Activated CD4-positive, alpha-beta memory T cell treated with anti-CD3 and anti-CD28 coated beads, Interleukin-2, amount 10 ng/mL, durations not matched to agents 7 days and 5 days (primary cell): ENCODE measurements at places on chromosomes 3 and 15. TPM values are rescaled to one million over a fixed set of nuclear protein-coding genes. Genes with fewer than 3 reads are reported as not detected.

DNA sequence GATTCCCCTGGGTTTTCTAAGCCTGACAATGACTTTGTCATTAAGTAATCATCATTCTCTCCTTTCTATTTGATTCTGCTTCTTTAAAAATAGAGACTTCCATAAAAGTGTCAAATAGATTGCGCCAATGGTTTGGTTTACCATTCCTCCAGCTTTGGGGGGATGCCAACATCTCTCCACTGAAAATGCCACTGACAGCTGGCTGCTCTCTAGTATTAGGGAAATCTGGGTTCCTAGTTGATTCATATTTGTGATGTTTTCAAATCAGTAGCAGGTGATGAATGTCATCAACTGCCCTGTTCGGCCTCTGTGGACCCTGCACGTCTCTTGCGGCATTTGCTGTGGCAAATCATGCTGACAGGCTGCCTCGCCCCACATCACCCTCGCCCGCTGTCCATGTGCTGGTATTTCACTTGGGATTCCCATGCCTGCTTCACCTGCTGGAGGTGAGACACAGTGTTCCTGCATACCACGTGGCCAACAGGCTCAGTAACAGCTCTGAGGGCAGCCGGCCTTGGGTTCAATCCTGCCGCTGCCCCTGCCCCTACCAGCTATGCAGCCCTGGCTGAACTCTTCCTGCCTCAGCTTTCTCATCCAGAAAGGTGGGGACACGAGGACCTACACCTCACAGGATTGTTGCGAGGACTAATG lies 28.1 kb downstream of the ZXDC start:
- DNase-seq: peak; percentile 12

FXR1 gene
- total RNA-seq: 134 TPM

GRCh38 chr3:123953735-123954134 lies 7.3 kb downstream of the CCDC14 start:
- DNase-seq: no peak

DNA sequence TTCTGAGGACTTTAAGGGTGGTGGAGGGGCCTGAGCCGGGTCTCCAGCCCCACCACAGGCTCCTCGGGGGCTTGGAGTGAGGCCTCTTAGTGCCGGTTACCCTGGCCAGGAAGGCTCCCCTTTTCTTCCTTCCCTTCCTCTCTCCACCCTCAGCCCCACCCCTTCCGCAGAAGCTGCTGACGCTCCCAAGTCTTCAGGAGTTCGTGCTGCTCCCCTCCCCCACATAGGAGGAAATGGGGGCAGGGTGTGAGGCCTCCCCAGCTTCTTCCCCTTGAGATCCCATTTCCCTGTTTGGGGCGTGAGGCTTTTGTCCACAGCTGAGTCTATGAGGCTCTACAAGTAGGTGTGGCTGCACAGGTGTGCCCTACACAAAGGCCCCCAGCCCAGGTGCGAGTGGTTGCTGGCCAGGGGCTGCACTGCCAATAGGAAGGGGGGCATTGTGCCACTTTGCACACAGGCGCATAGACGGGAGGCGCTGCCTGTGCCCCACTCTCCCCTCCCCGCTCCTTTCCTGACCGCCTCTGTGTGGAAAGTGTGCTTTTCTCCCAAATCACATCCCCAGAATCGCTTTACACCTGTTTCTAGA lies 915 bp upstream of the CALML4 start:
- DNase-seq: no peak

DNA sequence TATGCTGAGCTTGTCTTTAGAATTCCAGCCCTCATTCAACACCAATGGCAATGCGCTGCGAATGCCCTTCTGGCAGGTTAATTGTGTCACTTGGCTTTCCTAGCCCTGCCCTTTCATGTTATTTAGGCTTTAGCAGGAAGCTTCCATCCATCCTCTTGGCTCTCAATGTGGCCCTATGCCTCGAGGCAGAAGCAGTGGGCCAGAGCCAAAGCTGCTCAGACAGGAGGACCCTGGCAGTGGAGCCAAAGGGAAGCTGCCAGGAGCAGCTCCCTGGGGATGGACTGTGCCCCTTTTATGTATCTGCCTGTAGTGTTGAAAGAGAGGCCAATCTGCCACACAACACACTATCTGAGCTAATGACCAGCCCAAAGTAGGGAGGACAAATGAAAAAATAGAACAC lies 376.4 kb downstream of the CTNNB1 start:
- DNase-seq: no peak
